ENCODE measurements at places on chromosomes 3 and 15.

DNA sequence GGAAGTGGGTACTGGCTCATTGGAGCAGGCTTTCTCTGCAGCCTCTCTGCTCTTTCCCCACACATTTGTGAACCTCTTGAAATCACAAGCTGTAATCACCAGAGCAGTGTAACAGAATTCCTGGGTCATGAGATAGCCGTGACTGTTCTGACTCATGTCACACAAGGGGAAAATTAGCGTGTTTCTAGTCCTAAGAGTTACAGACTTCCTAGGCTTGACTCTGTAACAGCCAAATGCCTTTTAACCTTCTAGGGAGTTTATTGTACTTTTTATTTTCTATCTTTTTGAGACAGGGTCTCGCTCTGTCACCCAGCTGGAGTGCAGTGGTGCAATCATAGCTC, 54.7 kb upstream of the TRAK1 start:
- peak; percentile 94 for DNase-seq

DNA sequence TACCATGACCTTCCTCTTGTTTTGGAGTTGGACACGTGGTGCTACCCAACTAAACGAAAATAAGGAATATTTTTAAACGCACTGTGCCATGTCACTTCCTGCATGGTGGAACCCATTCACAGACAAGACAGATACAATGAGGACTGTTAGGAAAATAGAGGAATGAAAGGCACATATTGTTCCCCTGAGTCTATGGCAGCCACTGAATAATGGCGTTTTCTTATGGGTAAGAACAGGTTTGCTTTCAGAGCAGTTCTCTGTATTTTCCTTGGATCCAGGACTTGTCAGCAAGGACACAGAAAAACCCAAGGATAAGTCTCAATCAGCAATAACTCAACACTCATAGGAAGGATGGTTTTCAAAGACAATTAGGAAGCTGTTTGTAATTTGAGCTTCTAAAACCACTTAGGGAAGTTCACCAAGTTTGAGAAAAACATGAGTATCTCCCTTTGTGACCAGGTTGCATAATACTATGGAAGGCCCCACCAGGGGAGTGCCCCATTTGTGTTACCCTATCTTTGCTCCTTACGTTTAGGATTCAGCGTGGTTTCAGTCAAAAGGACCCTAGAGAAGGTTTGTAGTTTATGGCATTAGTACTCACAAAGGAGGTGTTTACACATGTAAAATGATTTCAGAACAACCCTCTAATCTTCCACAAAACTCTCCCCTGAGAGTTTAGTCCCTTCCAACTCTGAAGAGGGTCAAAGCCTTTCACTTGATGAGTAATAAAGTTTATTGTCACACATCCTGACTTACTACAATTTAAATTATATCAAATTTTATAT, 487.2 kb upstream of the ATP11B start:
- no peak for DNase-seq

- DNase-seq: no peak
Observed at GRCh38 chr3:57079474-57079831, 19.0 kb downstream of the SPATA12 start.

GRCh38 chr3:78666470-78666800, 1101.4 kb downstream of the ROBO1 start:
- peak; percentile 66 for DNase-seq
